ENCODE measurements at places on chromosomes 11 and 22. TPM values are rescaled to one million over a fixed set of nuclear protein-coding genes. Genes with fewer than 3 reads are reported as not detected.
A peak's percentile ranks its signal among the peaks of the same experiment; 100 is the strongest.

DNA sequence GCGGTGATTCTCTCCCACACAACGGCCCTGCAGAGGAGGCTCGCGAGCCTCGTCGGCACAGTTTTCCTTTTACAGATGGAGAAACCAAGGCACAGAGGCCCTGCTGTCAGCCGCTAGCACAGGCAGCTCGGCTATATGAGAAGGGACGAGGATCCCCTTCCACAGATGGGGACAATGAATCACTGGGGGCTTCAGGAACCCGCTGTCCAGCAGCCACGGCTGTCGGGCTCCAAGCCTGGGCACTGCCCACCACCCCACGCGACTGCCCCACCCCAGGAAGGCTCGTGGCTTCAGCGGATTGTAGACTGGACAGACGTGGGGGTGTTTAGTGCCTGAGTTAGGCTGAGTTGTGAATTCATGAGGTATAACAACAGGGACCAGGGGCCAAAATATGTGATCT is 17.2 kb upstream of the FGF3 start:
- H3K4me3 ChIP-seq, result no peak overlapping the region
- no peaks in the 10 kb centered on the region for H3K4me1 ChIP-seq
- H3K27me3 ChIP-seq, result peaks cover 72% of the 10 kb centered on the region
- no peak overlapping the region for H3K27ac ChIP-seq
- no peak for DNase-seq
- H3K36me3 ChIP-seq, result no peaks in the 10 kb centered on the region

DNA sequence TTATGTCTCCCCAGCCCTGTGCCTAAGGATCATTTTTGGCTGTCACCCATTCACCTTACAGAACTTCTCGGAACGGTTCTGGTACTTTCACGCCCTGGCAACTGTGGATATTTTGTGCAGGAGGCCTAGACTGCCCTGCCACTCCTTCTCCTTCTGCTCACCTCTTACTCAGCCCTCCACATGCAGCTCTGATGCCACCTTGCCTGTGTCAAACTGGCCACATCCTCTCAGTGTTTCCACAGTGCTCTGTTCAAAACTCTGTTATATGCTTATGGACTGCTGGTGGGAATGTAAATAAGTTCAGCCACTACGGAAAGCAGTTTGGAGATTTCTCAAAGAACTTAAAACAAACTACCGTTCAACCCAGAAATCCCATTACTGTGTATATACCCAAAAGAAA is 100.8 kb upstream of the MTMR2 start:
- H3K27me3 ChIP-seq, result no peaks in the 10 kb centered on the region
- H3K4me3 ChIP-seq, result no peak overlapping the region
- H3K27ac ChIP-seq, result no peak overlapping the region
- no peaks in the 10 kb centered on the region for H3K36me3 ChIP-seq
- no peak for DNase-seq
- peaks cover 2% of the 10 kb centered on the region for H3K4me1 ChIP-seq

DNA sequence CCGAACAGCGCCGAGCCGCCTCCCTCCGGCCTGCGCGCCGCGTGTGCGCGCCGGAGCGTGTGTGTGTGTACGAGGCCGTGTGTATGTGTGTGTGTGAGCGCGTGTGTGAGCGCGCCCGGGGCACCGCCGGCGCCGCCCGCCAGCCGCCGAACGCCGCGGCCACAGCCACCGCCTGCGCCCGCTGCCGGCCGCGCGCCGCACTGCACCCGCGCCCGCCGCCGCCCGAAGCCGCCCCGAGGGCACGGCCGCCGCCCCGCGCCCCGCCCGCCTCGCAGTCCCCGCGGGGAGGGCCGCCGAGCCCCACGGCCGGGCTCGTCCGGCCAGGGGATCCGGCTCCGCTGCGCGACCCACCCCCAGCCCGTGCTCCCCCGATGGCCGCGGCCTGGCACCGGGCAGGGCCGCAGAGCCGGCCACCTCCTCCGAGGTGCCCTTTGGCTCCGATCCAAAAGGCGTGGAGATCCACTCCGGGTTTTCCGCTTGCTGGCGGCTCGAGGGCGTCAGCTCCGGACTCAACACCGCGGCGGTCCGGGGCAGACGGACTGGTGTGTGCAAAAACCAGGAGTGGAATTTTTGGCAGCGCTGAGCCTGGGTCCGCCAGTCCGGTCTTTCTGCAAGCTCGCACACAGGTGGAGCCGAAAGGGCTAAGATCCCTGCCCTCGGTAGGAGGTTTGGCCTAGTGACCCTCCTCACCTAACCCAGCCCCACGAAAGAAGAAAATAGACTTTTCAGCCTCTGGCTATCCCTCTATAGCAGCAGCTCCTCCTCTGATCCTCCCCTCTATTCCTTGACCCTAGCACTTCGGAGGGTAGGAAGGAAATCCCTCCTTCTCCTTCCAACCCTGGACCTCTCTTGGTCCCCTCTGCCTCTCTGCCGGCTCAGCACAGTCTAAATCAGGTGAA is at the start of gene SYT7:
Gene SYT7 (minus strand): TSS at position 47 of the 899 bp plus-strand sequence. CDS start 256 bp downstream, outside the sequence.
- no peak within 1 kb of the TSS for H3K27ac ChIP-seq
- no peaks in the 10 kb centered on the region for H3K36me3 ChIP-seq
- no peaks in the 10 kb centered on the region for H3K27me3 ChIP-seq
- H3K4me1 ChIP-seq, result peaks cover 18% of the 10 kb centered on the region

GRCh38 chr22:39527481-39527961 is 5.0 kb downstream of the RPS19BP1 start:
- H3K27me3 ChIP-seq, result no peaks in the 10 kb centered on the region
- H3K4me1 ChIP-seq, result peaks cover 97% of the 10 kb centered on the region
- peak overlapping the region; percentile 40 for H3K27ac ChIP-seq
- no peak for DNase-seq
- H3K36me3 ChIP-seq, result peaks cover 62% of the 10 kb centered on the region
- no peak overlapping the region for H3K4me3 ChIP-seq

GRCh38 chr22:42217752-42218280 is 52.6 kb downstream of the TCF20 start:
- H3K36me3 ChIP-seq, result peaks cover 26% of the 10 kb centered on the region
- no peak overlapping the region for H3K27ac ChIP-seq
- H3K4me3 ChIP-seq, result no peak overlapping the region
- DNase-seq, result no peak
- H3K4me1 ChIP-seq, result peaks cover 20% of the 10 kb centered on the region
- H3K27me3 ChIP-seq, result no peaks in the 10 kb centered on the region

Gene PATE2
- not detected for total RNA-seq

Gene SLC22A6
- total RNA-seq, result not detected

Gene PPP1R14B
- 88.1 TPM for total RNA-seq
